ENCODE measurements at places on chromosomes 5 and 9.

- no peak for DNase-seq
These were observed 16.9 kb downstream of the ADAMTSL1 start for GRCh38 chr9:18490641-18491370.

- DNase-seq, result no peak
These were observed 170.4 kb downstream of the GRIA1 start for GRCh38 chr5:153660919-153661318.

GRCh38 chr5:56746553-56747339 lies 68.6 kb upstream of the MAP3K1 start:
- DNase-seq, result no peak

DNA sequence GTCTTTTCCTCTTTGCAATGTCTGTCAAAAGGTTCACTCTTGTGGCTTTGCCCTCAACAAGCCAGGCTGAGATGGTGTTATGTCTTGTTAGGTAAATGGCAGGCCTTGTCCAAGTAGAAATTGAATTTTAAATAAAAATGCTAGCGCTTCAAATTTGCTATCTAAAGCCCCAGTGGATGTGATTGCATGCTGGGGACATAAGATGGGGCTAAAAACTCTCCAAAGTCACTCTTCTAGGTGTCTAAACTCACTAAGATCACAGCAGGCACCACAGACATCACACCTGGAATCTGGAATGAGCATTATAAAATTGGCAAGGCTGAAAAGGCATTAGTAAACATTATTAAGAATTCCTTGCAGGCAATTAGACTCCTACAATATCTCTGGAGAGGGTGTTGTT lies 262.7 kb upstream of the CLINT1 start:
- DNase-seq, result no peak

GRCh38 chr9:108278341-108278740 lies 577.4 kb downstream of the ACTL7B start:
- no peak for DNase-seq

Data from naive thymus-derived CD8-positive, alpha-beta T cell (primary cell).